ENCODE measurements at places on chromosomes 12 and 14. TPM values are rescaled to one million over a fixed set of nuclear protein-coding genes. Genes with fewer than 3 reads are reported as not detected.

NKX2-1 gene
- total RNA-seq = not detected

DTX1 gene
- total RNA-seq = not detected

PDZRN4 gene
- not detected for total RNA-seq

- no peak for DNase-seq
Measured at GRCh38 chr12:49582201-49582600, 14.3 kb upstream of the MCRS1 start.

GRCh38 chr12:130351326-130351725 is 13.6 kb downstream of the PIWIL1 start:
- peak; percentile 22 for DNase-seq

- DNase-seq = peak; percentile 59
Measured at GRCh38 chr12:25130741-25131188, 64.2 kb downstream of the DNAI7 start.

DNA sequence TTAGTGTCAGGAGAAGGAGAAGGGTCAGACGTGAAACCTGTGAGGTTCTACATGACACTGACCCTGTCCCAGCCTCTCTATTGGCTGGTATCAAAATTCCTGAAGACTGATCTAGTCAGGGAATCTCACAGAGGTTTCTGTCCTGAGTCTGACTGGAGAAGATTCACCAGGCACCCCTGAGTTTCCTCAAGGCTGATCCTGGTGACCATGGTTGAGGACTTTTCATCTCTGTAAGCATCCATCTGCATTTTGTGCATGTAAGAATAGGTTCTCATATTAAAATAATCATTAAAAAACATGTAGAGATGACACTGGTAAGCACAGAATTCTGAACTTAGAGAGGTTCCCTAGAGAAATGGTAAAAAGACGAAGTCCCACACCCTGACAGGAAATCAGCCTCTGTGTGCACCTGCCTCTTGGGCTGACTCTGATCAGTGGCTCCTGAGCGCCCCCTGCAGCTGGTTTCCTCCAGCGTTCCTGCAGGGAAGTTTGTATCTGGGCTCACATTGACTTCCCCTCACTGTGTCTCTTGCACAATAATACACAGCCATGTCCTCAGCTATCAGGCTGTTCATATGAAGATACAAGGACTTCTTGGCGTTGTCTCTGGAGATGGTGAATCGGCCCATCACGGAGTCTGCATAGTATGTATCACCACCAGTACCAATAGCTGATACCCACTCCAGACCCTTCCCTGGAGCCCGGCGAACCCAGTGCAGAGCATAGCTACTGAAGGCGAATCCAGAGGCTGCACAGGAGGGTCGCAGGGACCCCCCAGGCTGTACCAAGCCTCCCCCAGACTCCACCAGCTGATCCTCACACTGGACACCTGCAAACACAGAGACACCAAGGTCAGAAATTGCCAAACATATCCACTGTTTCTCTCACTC is 991.9 kb downstream of the TMEM121 start:
- DNase-seq = peak; percentile 35

DNA sequence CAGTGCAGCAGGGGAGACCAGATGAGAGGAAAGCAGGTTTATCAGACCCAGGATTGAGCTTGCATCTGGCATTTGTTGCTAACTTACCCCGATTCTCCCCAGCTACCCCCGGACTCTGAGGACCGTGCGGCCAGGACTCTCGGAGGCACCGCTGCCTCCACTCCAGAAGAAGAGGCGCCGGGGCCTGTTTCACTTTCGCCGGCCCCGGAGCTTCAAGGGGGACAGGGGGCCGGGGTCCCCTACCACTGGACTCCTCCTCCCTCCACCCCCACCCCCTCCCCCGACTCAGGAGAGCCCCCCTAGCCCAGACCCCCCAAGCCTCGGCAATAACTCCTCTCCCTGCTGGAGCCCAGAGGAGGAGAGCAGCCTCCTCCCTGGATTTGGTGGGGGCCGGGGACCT is 6.5 kb upstream of the CPNE6 start:
- DNase-seq = no peak

DNA sequence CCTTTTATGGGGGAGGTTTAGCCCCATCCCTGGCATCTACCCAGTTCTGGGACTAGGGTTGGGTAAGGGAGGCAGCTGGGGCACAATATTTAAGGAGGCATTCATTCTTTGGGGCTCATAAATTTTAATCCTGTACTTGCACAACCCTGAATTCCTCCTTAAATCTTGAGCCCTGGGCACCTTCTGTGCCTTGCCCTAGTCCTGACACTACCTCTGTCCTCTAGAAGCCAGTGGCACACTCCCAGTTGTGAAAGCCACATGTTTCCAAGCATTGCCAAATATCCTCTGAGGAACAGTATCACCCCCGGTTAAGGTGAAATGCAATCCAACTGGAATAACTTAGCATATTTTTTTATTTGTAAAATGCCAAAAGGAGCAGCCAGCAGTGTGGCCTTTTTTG is 36.6 kb downstream of the SLC16A7 start:
- peak; percentile 94 for DNase-seq

DNA sequence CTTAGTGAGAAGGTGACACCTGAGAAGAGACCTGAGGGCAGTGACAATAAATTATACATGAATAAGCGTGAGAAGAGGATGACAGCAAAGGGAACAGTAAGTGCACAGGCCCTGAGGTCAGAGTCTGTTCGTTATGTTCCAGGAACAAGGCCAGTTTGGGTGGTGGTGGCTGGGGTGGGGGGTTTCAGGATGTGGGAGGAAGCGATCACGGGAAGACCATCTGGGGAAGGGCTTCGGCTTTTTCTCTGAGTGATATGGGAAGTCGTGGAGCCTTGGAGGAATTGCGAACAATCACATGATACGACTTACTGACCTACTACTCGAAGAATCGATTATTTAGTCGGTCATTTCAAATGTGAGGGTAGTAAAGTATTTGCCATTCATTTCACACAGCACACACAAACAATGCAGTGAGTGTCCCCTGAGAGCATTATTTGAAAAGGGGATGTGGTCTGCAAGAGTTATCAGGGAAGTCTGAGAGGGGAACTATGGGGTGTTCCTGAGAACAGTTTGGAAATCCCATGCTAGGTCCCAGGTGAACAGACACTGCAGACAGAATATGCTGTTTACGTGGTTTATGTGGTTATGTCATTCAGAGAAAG is 94.7 kb downstream of the SLC38A1 start:
- DNase-seq = no peak

GRCh38 chr12:106006940-106007339 is 131.8 kb downstream of the NUAK1 start:
- no peak for DNase-seq

DNA sequence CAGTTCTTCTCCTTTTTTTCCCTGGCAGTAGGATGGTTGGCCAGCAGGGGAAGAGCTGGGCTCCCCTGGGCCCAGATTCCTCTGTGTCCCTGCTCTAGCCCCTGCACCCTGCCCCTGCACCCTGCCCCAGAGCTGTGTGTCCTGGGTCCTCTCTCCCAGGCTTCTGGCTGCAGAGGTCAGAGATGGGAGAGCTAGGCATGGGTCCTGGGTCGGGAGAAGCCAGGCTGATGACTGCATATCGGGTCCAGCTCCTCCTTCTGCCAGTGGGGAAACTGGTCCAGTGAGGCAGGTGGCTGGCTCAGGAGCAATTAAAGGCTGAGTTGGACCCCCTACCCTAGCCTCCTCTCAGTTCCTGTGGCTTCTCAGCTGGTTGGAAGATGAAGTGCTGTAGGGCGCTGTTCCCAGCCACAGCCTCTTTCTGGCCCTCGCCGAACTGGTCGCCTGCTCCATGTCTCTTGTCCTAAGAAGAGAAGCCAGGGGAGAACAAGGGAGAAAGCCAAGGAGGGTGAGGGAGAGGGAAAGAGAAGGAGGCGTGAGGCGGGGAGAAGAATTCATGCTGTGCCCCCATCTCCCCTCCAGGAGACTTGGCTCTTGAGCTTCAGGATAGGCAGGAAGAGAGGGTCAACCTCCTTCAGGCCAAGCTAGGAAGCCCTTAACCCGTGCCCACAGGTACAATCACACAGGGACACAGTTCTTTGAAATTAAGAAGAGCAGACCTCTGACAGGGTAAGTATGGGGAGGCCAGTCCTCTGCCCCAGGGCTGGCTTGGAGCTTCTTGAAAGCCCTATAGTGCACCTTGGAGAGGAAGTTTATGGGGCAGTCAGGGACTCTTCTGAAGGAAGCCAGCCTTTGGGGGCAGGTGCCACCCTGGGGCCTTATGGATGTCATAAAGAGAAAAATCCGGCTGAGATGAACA is 9.5 kb downstream of the VASH1 start:
- no peak for DNase-seq

DNA sequence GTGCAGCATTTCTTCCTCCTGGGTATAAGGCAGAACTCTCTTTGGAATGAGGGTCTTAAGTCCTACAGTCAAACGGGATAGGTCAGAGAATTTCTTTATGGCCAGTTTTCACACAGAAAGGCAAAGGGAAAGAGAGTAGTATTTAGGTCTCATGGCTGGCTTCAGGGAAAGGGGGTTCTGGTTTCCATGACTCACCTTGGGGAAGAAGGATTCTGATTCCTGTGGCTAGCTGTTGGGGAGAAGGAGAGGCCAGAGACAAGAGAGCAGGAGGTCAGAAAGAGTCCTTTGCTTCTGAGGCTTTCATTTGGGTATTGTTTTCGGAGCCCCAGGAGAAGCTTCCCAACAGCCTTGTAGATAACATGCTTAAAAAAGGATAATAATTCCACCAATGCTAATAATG is 332.5 kb downstream of the NPAS3 start:
- no peak for DNase-seq

GRCh38 chr14:23297611-23298277 is 4.9 kb downstream of the PPP1R3E start:
- no peak for DNase-seq

DNA sequence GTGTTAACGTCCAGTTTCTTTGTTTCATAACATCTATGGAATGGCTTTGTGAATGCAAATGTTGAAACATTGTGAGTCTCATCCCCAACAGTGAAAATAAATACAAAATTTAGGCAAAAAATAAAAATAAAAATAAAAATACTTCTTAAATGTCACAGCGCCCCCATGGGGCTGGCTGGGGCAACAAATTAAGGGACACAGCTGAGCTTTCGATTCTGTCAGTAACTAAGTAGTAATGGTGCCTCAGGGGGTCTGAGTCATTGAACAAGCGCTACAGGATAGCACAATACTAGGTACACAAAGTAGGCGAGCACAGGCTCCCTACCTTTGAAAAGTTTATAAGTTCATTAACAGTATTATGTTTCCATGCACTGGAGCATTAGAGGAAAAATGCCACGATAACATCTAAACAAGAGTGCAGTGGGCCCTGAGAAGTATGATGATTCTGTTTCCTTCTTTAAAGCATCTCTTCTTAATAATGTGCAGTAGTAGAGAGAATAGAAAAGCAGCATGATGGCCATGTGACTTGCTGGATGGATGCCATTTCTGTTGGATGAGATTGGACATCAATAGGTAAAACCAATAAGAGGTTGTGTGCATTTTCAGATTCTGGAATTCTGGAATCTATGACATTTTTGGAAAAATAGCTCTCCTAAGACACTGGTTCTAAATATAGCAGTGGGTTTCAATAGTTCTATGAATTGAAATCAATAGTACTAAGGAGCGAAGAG is 667.2 kb downstream of the DIO2 start:
- DNase-seq = peak; percentile 55

DNA sequence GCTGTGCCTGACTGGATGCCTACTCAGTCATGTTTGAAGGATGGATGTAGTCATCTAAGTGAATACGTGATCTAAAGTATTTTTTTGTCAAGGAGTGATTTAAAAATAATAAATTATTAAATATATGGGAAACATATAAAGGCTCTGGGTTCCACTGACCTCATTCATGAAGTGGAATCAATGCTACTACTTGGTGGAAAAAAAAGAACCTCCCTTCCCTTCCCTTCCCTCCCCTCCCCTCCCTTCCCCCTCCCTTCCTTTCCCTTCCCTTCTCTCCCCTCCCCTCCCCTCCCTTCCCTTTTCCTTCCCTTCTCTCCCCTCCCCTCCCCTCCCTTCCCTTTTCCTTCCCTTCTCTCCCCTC is 162.7 kb downstream of the ESRRB start:
- DNase-seq = no peak

DNA sequence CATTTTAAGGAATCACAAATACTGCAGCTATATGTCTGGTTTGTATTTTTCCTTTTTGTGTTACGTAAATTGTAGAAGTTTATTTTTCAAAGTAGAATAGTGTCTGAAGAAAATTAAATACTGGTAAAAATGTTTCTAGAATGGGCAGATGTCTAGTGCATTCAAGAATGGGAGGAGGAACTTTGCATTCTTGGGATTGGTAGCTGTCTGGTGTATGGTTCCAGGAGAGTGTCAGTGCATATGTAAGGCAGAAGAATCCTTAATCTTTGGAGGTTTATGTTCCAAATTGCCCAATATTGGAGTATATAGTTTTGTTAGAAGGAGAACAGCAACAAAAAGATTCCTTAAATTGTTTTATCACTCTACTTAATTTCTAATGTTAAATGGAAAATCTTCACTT is 13.5 kb downstream of the PAPOLA start:
- DNase-seq = no peak

DNA sequence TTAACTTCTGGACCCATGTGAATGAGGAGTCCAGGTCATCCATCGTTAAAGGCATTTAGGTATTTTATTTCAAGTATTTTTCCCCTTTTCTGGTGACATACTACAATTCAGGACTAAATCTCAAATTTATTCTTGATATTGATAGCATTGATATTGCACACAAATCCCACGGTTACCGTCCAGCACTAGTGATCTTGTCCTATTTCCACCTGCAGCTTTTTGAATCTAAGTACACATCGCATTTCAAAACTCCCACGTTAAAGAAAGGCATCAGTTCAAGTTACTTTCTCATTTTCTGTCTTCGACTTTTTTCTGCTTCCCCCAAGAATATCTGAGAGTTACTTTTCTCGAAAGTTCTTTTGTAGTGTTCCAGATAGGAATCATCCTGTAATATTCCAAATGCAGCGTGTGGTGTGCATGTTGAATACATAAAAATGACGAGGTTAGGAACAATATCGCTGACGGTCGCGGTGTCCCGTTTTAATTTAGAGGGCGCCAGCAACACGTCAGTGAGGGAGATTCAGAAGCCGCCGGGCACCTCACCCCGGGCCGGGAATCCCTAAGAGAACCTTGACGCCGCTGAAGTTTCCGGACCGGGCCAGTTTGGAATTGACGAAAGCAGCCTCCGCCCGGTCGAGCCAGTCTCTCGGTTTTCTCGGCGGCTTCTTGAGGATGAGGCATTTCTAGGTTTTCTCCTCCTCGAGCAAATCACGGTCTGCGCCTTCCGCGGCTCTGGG is 569 bp upstream of the RGS6 start:
- DNase-seq = peak; percentile 3

- DNase-seq = no peak
Measured at GRCh38 chr12:73719223-73719622, 818.4 kb upstream of the ATXN7L3B start.

- DNase-seq = no peak
Measured at GRCh38 chr12:58321414-58321813, 380.0 kb downstream of the ATP23 start.

GRCh38 chr12:25743679-25744215 is 190.7 kb upstream of the LMNTD1 start:
- DNase-seq = no peak

GRCh38 chr14:88143810-88144209 is 138.9 kb downstream of the GPR65 start:
- DNase-seq = no peak

- no peak for DNase-seq
Measured at GRCh38 chr14:104178279-104178678, 39.9 kb downstream of the KIF26A start.
